ENCODE measurements at places on chromosomes 2 and 18.

GRCh38 chr2:177595126-177595845, 202.7 kb downstream of the AGPS start:
- DNase-seq, result no peak

- no peak for DNase-seq
These were observed 130.0 kb downstream of the PRKCE start for GRCh38 chr2:45781464-45781811.

DNA sequence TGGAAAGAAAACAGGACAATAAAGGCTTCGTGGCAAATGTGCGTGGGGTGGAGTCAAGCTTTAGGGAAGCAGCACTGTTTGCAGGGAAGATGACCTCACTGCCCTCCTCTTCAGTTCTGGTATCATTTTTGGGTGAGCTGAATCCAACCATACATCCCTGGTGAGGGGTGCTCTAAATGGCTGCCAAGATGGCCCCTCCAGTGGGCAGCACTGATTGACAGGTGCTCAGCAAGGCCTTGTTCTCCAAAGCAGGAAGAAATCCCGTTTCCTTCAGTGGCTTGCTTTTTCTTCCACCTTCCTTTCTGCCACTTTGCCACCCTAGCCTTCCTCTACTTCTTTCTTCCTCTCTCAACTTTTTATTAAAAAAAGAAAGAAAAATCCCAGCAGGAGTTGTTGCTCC, 132.8 kb upstream of the SP5 start:
- no peak for DNase-seq

GRCh38 chr18:36089001-36089400, 21.6 kb upstream of the RPRD1A start:
- DNase-seq, result no peak

GRCh38 chr2:52929412-52929811, 838.2 kb upstream of the CHAC2 start:
- peak; percentile 32 for DNase-seq

GRCh38 chr2:108287169-108287568, 1.5 kb upstream of the SULT1C2 start:
- no peak for DNase-seq

DNA sequence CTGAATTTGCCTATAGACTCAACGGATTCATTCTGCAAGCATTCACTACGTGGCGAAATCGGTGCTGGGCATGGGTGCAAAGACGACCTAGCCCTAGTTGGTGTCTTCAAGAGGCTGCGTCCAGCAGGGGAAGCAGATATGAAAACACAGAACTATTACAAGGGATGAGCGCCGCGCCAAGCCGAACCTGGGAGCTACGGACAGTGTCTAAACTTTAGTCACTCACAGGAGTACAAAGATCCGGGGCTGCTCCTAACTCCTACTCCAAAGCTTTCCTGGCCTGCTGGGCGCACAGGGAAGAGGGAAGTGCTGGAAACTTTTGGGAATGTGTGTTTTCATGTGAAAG, 732 bp upstream of the ANXA4 start:
- peak; percentile 88 for DNase-seq

- no peak for DNase-seq
These were observed 102.9 kb upstream of the EPB41L3 start for GRCh38 chr18:5646739-5647138.

GRCh38 chr2:111149882-111150455, 29.3 kb downstream of the BCL2L11 start:
- DNase-seq, result no peak

GRCh38 chr2:236947294-236947693, 138.4 kb upstream of the COPS8 start:
- peak; percentile 16 for DNase-seq

DNA sequence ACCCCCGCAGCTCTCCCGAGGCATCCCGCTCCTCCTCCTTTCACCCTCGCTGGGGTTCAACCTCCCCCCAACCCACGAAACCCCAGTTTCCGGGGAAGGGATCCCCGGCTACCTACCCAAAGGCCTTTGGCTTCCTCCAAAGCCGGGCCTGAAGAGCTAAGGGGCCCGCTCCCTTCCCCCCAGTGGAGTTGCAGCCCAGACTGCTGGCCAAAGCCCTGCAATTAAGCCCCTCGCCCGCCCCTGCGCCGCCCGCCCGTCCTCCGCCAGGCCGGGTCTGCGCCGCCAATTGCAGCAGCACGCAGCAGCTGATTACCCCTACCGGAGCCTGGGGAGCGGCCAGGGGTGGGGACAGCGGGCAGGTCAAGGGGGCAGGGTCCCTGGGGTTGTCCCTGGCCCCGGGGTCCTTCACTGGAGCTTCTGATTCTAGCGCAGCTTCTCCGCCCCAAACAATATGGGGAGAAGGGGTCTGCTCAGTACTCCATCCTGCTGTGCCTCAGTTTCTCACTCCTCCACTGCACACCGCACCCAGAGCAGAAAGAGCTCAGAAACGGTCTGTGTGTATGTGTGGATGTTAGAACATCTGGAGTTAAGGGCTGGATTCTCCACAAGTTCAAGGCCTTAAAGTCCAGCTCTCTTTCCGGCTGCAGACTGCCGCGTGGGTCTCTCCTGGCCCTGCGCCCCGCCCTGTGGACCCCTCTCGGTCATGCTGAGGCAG, 16.9 kb downstream of the WNT10A start:
- no peak for DNase-seq

GRCh38 chr2:233400961-233401360, 46.7 kb downstream of the DGKD start:
- no peak for DNase-seq

- DNase-seq, result peak; percentile 72
These were observed 26.7 kb downstream of the CIB4 start for GRCh38 chr2:26614216-26615138.

DNA sequence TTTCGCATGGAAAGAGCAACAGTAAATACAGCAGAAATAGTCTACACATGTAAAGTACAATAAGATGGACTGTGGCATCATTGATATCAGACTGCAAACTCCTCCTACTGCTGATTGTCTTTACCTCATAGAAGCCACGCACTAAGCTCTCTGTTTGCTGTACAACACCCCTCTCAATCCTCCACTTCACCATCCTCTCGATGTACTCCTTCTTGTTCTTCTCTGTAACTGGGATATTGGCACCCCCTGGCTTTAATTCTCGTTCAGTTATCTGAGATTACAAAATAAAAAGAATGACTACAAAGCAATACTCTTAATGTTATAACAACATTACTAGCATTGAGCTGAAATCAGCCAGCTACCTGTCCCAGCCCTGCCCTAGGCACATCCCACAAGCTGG, 49.3 kb upstream of the STK17B start:
- no peak for DNase-seq

GRCh38 chr2:24026233-24026632, 16.3 kb downstream of the MFSD2B start:
- DNase-seq, result no peak

DNA sequence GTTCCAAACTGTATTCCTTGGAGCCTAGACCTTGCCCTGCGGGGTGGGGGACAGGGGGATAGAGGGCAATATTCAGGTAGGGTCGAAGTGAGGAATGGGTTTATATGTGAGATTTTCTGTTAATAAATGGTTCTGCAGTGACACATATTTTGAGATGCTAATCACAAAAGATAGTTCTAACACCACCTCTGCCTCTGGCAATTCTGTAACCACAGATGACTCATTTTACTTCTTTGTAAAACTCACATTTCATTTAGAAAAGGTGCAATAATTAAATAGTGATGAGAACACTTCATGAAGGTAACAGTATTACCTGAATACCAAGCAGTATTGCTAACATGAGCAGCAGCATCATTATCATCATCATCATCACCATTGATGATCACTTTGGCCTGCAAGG, 306.6 kb downstream of the SUCLG1 start:
- DNase-seq, result no peak

DNA sequence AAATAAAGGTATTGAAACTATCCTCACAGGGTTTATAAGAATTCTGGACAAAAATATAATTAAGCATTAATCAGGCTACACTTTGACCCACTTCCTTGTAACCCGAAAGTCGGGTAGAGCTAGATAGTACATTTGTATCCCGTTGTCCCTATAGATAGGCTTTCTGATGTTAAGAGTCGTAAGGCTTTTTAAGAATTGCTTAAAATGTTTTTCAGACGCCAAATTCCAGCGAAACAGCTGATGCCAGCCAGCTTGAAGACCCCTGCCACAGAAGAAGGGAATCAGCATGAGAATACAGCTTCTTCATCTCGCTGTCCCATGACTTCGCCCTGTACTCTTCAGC, 962 bp upstream of the GPR155 start:
- no peak for DNase-seq

DNA sequence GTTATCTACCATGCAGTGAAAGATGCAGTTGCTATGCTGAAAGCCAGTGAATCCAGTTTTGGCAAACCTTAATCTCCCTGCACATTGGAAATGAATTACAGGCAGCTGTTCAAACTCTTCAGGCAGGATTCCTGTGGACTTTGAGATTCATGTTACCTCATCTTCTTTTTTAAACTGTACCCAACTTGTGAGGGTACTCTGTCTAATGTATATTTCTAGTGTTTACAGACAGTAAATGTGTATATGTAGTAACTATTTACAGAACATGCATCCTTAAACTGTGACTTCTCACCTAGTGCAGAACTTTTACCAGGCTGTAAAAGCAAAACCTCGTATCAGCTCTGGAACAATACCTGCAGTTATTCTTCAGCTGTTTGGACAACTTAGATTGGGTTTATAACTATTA, 50.9 kb downstream of the KDM3A start:
- no peak for DNase-seq

- no peak for DNase-seq
These were observed 2.1 kb downstream of the SLC39A10 start for GRCh38 chr2:195659114-195659513.

GRCh38 chr2:180203972-180204371, 196.9 kb upstream of the CWC22 start:
- peak; percentile 81 for DNase-seq

GRCh38 chr2:68812251-68812650, 58.9 kb downstream of the BMP10 start:
- DNase-seq, result no peak

- DNase-seq, result no peak
These were observed 6.9 kb upstream of the GFPT1 start for GRCh38 chr2:69393963-69394362.

DNA sequence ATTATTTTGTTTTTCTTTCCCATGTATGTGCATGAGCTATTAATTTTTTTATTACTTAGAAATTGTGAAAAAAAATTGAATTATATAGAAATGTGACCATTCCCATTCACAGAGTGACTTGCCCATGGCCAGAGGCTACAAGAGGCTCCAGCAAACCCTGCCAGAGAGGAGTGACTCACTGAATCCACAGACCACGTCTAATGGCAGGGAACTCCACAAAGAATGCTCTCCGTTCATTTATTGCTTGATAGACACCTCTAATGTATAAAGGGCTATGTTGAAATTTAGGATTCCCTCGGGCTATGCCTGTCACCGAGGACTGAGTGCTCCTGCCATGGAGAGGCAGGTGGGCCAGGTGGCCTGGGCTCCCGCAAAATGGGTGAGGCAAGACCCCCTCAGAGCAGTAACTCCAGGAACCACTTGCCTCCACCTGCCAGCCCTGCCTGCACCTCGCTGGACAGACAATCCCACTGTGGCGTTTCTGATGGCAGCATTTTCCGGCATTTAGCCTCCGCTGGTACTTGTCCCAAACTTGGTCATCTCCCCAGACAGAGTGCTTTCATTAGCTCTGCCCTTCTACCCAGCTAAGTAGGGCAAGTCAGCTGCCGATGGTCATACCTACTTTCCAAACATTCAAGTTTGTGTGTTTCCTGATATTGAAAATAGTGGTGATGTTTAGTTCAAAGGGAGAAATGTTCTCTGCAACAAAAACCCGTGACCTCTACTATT, 200.3 kb downstream of the PRKCE start:
- DNase-seq, result no peak

DNA sequence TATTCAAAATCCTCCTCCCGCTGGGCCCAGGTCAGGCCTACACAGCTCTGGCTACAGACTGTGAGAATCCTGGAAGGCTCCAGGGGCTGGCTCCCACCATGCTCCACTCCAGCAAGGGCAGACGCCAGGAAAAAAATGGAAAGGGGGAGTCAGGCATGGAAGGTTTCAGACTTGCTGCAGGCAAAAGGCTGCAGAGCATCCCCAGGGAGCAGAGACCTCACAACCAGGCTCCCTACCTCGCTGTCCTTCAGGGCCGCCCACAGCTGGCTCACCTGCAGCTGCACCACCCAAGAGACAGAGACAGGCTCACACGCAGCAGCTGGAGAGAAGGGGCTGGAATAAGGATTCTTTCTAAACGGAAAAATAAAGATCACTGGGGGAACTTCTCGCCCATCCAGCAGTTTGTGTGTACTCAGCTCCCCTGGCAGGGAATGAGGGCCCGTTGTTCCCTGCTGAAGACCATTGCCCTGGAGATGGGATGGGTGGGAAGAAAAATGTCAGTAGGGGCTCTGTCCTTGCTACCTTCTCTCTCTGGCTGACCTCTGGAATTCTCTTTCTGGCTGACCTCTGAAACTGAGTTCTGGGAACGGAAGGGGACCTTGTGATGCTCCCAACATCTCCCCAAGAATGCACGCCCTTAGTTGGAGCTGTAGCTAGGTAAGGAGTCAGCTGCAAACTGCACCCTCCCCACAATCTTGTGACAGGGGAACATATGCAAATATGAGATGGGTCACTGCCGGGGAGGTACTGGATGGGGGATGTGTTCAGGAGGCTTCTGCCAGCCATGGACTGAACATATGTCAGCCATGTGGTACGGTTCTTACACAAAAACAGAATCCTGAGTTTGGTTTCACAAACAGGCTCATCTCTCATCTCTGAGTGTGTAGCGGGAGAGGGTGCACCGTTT, 34.5 kb downstream of the BCL2 start:
- DNase-seq, result no peak

DNA sequence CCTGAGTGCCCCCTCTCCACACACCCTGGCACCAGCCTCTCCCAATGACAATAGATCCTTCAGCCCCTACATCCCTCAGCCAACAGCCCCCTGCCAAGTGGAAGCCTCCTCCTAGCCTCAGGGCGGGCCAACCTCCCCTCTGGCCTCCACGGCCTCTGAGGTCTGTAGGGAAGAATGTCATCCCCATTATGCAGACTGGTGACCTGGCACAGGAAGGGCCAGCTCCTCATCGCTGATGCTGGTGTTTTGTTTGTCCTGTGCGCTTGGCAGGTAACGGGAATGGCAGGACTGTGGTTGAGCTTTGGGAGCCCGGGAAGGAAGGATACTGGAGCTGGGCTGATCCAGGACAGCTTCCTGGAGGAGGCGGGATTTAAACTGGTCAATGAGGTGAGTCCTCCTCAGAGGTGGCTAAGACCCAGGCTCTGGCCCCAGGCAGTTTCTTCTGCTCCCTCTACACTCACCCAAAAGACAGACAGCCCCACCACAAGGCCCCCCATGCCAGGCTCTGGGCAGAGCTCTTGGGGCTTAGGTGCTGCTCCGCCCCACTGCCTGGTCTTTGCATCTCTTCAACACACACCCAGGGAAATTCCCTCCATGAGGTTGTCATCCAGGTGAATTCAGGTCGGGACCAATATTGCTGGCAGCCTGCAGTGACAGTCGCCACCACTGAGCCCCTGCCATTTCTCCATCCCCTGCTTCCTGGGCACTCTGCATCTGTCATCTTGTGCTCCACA, 75.2 kb upstream of the SMAD7 start:
- no peak for DNase-seq

GRCh38 chr2:106997204-106997603, 111.2 kb upstream of the ST6GAL2 start:
- no peak for DNase-seq
